ENCODE measurements at places on chromosomes 4 and X.

GRCh38 chr4:93394545-93395081 is 433.9 kb upstream of the ATOH1 start:
- no peak for DNase-seq

DNA sequence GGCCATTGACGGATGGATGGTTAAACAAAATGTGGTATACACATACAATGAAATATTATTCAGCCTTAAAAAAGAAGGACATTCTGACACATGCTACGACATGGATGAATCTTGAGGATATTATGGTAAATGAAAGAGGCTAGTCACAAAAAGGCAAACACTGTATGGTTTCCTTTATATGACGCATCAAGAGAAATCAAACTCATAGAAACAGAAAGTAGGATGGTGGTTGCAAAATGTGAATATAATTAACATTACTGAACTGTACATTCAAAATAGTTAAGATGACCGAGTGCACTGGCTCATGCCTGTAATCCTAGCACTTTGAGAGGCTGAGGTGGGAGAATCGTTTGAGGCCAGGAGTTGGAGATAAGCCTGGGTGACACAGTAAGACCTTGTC is 9.5 kb upstream of the CASK start:
- DNase-seq, result no peak

- no peak for DNase-seq
These were observed 61.8 kb downstream of the LRRC66 start for GRCh38 chr4:51958199-51958968.

DNA sequence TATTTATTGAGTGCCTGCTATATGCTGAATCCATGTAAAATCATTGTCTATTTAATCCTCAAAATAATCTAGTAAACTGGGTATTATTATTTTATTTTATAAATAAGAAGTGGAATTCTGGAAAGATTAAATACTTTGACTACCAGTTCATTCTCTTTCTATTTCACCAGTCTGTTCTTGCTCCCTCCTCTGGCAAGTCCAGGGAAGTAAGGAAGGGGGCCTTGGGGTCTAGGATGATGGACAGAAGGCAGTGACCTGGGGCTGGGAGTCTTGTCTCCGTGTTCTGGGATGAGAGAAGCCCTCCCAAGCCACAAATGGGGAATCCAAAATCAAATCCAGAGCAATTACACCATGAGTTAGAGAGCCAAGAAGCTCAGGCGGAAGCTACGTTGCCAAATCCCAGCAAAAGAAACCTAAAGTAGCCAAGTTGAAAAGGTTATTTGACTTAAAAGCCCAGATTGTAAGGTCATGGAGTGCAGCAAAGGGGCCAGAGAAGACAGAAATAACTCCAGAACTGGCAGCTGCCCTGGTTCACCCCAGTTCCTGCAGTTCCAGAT is 28.3 kb upstream of the PARM1 start:
- no peak for DNase-seq

GRCh38 chrX:63718010-63718694 is 66.9 kb downstream of the ARHGEF9 start:
- DNase-seq, result no peak

DNA sequence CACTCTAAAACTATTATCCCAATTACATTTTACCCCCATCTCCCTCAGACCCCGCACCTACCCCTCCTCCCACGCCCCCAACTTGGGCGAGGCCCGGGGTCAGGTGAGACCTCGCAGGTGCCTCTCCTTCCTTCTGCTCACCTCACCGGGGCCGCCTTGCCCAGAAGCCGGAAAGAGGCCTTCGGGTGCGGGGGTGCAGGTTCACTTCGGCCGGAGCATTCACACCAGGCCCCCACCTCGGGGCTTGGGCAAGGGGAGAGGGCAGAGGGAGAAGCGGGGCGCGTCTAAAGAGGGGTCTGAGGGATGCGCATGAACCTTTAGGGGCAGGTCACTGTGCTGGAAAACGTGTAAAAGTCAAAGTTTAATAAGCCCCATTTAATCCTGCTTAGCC is 427 bp downstream of the ZNF182 start:
- DNase-seq, result no peak

DNA sequence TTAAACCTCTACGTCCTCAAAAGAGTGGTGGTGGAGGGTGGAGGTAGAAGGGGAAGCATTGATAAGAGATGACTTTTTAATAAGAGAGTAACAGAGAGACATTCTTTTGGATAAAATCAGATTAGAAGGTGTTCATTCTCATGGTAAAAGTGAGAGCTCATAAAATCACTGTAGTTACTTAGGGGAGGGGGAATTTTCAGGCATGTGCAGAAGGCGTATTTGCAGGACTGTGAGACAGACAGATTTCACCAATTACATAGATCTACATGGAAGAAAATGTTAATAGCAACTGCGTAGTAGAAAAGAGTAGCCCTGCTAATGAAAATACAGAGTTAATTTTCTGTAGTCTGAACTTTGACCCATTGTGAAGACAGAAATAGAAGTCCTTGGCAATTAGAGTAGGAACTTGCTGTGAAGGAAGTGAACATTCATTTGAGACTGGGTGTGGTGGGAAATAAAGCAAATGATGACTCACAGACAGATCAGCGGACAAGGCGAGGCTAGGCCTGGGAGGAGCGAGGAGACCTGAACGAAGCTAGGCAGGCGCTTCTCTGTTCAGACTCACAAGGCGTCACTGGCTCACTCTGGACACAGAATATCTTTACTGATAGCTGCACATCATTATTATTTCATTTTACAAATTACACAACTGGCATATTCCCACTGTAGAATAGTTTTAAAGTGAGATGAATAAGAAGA is 57.2 kb upstream of the FAM9C start:
- DNase-seq, result no peak

DNA sequence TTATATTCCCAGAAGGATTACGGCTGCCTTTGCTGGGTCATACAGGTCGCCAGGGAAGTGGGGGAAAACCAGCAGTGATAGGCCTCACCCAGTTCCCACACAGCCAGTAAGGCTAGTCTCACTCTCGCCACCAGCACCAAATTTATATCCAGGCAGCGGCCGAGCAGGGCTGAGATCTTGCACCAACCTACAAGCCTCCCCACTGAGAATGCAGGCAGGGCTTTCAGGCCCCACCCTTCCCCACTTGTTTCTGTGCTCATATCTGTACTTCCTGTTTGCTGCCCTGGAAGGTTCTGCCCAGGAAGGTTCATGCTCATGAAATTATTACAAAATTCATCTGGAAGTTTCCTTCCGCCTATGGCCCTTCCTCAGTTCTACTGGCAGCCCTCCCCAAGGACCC is 179.7 kb downstream of the STIM2 start:
- no peak for DNase-seq

- no peak for DNase-seq
These were observed 247.5 kb upstream of the KLF3 start for GRCh38 chr4:38416450-38417014.

- DNase-seq, result no peak
These were observed 51.4 kb upstream of the LRAT start for GRCh38 chr4:154692304-154692818.

GRCh38 chr4:70559211-70559830 is 32.7 kb upstream of the AMBN start:
- DNase-seq, result no peak

GRCh38 chrX:40513012-40513411 is 67.8 kb upstream of the ATP6AP2 start:
- DNase-seq, result no peak

DNA sequence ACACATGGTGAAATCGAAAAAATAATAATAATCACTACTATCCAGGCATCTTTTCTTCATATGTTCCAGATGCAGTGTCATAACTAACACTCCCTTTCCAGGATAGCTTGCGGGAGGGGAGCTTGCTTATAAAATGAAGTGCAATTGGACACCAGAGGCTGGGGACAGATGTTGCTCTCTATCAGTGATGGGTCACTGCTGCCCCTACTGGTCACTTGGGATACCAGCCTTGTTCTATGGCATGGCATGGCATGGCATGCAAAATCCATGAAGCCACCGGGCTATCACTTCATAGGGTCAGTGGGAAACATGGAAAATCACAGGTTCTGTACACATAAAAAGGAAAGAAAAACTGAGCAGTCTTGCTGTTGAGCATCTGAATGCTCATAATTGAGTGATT is 168.1 kb downstream of the GLRA2 start:
- no peak for DNase-seq

GRCh38 chr4:86398187-86398586 is 38.3 kb upstream of the MAPK10 start:
- DNase-seq, result no peak

- no peak for DNase-seq
These were observed 27.6 kb downstream of the CYTL1 start for GRCh38 chr4:4991541-4992099.

DNA sequence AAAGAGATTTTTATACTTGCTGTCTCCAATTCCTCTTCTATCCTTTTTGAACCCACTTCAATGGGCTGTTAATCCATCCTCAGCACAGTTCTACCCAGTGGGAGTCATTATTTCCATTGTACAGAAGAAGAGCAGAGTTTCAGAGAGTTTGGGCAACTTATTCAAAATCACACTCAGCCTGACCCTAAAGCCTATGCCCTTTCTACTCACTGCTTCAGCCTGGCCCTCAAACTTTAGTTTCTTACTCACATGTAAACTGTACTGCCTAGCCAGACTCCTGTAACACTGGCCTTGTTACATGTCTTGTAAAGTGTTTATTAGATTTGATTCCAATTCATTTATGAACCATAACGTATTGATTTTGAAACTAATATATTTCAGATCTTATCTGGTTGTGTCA is 25.1 kb upstream of the USO1 start:
- no peak for DNase-seq

- no peak for DNase-seq
These were observed 1765.8 kb downstream of the PCDH7 start for GRCh38 chr4:32485956-32486355.

DNA sequence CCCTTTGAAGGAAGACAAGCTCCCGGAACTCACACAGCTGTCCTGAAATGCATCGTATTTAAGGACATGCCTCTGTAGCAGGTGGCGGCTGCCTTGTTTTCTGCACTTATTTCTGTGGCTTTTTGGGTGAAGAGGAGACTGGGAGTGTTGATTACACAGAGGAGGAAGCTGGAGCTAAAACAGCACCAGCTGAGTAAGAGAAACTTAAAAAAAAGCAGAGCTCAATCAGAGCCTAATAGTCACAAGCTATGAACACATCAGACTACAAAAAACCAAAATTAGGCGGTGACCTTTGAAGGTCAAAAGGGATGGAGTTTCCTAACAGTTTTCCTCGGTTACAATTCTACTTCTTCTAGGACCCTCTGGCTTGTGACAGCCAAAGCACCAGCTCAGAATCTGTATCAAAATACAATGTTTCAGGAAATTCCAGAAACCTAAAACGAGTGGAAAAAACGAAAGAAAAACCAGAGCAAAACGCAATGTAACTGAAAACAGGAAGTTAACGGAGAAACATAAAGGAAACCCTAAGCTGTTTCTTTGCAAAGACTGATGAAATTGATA is 13.5 kb downstream of the PRKX start:
- no peak for DNase-seq

GRCh38 chrX:154815274-154815818 is 10.1 kb upstream of the MPP1 start:
- no peak for DNase-seq

DNA sequence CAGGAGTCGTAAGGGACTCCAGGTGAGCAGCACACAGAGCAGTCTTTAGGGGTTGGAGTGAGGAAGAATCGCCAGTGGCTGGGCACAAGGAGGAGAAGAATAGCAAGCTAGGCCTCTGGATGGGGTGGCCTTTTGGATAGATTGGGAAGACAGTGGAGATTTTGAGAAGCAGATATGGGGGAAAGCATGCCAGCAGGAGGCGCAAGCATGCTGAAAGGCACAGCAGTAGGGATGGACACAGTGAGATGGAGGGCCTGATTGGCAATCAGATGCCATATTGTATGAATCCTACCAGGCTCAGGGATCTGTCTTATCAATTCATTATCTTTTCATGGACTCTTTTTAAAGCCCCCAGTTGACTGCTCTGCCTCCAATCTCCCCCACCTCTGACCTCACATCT is 60.4 kb upstream of the MAGEA4 start:
- DNase-seq, result no peak

DNA sequence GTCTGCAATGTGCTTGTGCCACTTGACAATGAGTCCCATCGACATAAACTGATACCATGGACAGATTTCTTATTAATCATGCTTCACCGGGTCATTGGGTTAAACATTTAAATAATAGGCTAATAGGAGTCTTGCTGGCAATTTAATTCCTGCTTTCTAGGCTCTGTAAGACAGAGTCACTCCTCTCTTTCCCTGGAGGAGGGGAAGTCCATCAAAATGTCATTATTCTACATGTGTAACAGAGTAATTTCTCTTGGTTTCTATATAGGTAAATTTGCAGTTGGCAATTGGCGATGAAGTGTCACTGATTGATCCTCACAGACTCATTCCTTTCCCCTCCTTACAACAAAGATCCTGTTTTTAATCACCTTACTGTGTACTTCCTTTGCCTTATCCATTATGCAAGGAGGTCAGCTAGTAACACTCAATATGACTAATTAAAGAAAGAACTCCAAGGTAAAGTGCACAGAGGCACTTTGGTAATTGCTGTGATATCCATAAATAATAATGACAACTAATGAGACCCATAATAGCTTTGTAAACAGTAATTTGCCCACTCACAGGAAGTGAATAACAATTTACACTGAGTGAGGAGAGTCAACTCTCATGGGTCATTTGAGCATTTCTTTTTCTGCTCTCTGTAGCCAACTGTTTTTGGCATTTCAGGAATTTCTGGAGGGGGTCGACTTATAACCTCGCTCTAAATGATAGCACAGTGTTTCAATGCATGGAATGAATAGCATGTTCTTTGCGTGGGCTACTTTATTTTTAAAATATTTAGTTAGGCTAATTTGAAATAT is 184.0 kb downstream of the UGT8 start:
- DNase-seq, result no peak

GRCh38 chrX:115595049-115595448 is 34.1 kb downstream of the PLS3 start:
- no peak for DNase-seq

- DNase-seq, result no peak
These were observed 54.4 kb upstream of the HGFAC start for GRCh38 chr4:3387154-3387942.

GRCh38 chr4:158253350-158253980 is 43.2 kb downstream of the TMEM144 start:
- DNase-seq, result no peak

GRCh38 chr4:183350317-183351071 is 28.3 kb upstream of the CLDN24 start:
- DNase-seq, result no peak

DNA sequence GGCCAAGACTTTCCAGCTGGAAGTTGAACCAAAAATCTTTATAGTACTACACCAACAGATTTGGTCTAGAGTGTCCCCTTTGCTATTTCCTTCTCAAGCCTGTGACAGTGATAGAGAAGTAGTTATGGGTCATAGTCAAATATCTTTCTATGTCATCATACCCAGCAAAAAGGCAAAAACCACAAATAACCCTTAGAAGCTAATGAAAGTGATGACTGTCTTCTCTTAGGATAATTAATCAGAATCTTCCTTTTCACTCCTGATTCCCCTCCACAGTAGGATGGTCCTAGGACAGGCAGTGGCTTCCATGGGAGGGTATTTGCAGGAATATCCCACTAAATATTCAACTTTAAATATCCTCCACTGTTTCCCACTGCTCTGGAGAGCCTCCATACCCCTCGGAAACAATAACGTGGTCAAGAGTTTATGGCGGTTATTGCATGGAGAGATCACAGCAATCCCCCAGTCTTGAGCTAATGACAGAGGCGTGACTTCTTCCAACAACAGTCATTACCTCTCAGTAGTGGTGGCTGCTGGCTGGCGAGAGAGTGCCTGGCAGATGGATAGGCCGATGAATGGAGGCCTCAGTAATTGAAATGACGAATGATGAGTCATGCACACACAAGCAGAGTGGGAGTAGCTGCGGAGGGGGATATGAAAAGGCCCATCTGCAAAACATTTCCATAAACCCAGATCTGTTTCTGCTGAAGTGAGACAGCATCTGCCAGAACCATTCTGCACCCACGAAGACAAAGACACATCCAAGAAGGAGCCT is 154.9 kb downstream of the STK32B start:
- no peak for DNase-seq
